Activated CD4-positive, alpha-beta T cell treated with anti-CD3 and anti-CD28 coated beads for 36 hours (primary cell): ENCODE measurements at places on chromosomes 7 and 10. TPM values are rescaled to one million over a fixed set of nuclear protein-coding genes. Genes with fewer than 3 reads are reported as not detected.
A peak's percentile ranks its signal among the peaks of the same experiment; 100 is the strongest.

GRCh38 chr10:58665361-58665760 is 152.7 kb downstream of the BICC1 start:
- no peak for DNase-seq

DNA sequence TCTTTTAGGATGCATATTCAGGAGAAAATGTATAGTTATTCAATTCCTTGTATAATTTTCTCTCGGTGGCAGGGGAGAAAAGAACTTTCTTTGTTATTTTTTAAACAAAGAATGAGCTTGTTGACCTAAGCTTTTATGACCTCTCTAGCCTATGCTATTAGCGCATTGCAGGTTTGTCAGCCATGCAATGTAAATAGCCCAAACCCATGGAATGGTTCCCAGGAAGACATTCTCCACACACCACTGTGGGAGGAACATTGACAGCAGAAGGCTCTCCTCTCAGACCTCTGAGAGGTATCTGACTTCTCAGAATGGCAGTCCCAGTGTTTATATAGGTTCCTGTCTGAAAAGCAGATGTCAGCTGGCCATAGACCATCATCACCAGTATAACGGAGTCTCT is 19.6 kb upstream of the AGBL3 start:
- DNase-seq = no peak

DNA sequence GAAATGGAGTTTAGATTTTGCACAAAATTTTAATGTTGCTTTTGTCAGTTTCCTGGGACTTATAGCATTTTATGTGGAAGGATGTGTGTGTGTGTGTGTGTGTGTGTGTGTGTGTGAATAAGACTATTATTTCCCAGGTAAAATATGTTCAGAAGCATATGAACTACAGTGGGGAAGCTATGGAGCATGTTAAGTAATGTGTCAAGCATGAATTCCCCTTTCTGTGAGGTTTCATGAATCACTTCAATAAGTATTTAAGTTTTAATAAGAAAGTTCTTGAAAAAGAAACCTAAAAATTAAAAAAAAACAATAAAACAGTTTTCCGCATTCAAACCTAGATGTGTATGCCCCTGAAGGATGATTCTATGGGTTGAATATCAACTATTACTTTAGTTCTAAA is 693 bp downstream of the CREB5 start:
- no peak for DNase-seq

DNA sequence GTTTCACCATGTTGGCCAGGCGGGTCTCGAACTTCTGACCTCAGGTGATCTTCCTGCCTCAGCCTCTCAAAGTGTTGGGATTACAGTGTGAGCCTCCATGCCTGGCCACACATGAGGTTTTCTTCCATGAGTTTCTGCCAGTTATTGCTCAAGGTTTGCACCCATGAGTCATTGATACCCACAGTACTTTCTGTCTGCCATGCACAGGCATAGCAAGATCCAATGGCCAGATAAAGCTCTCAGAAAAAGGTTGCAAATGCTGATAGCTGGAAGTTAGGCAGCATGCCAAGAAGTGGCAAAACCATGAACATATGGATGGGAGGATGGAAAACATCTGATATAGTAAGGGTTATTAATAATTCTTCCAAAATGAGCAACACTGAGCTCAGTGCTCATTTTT is 298.7 kb upstream of the NRG3 start:
- DNase-seq = no peak

DNA sequence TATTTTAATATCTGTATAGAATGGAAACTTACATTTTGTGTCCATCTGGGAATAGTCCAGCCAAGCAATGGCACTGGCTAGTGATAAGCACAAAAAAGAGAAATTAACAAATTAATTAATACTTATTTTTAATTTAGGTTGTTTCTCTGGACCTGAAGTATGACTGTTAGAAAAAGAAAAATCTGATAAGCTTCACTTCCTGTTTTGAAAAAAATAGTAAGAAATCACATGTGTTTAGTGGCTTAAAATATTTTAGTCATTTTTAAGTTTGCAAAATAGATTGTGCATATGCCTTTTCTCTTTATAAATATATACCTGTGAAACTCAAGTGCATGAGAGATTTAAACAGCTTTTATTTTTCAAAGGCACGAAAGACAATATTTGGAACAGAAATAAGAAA is 50.1 kb upstream of the CREB5 start:
- DNase-seq = no peak

GRCh38 chr10:73926152-73926764 is 15.3 kb downstream of the PLAU start:
- DNase-seq = no peak

- DNase-seq = no peak
Measured at GRCh38 chr10:127300868-127301321, 104.5 kb upstream of the INSYN2A start.

- no peak for DNase-seq
Measured at GRCh38 chr7:92075455-92076158, 58.7 kb downstream of the CYP51A1 start.

- DNase-seq = no peak
Measured at GRCh38 chr10:121079226-121079625, 228.1 kb downstream of the WDR11 start.

DNA sequence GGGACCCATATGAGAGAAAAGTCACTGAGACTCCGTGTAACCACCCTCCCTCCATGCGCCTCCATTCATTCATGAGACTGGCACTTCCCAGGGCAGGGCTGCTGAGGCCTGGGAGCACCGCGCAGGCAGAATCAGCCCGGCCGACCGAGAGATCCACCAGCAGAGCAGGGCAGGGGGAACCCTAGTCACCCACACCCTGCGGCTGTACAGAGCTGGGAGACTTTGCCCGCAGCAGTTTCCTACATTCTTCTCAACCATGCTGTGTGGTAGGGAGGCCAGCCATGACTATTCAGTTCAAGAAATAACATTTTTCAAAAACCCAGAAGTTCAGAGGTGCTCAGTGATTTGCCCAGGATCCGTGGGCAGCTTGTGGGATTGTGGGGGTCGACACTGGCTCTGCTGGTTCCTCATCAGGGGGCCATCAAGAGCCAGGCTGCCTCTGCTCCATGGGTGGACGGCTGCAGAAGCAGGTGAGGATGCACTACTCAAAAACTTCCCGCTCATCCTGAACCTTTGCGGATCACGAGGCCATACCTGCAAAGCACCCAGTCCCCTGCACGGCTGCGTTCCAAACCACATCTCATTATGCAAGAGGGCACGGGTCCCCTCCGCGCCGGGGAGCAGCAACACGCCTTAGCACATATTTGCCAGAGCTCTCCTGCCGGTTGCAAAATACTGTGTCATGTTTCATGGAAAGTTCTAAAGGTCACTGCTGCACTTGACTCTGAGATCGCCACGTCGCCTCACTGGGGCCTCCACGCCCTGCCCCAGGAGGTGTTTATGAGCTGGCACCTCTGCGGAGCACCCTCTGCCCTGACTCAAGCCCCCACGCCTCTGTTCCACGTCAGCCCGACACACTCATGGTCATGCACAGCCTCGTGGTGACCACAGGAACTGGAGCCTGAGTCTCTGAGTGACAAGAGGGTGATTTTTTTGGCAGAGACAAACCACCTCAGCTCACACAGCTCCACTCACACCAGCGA is 132.0 kb downstream of the PRKAG2 start:
- peak; percentile 69 for DNase-seq

DNA sequence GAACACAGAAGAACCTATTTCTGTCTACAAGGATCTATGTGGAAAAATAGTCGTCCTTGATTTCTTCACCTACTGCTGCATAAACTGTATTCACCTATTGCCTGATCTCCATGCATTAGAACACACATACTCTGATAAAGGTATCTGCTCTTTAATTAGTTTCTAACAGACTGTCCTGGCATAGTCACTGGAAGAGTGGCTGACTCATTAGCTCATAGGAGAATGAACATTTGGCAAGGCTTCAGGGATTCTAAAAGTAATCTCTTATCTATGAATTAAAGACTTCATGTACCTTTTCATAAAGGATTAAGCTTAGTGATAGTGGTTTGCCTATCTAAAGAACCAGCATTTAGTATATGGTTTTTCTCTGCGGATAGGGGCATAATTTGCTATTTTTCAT is 4.1 kb downstream of the NHLRC2 start:
- no peak for DNase-seq

GRCh38 chr7:35521941-35522340 is 173.0 kb downstream of the HERPUD2 start:
- DNase-seq = no peak

GRCh38 chr7:31872545-31873370 is 185.7 kb downstream of the PPP1R17 start:
- DNase-seq = no peak

- DNase-seq = no peak
Measured at GRCh38 chr7:149864751-149865150, 9.0 kb upstream of the ATP6V0E2 start.

GRCh38 chr10:98419469-98420261 is 4.7 kb upstream of the PYROXD2 start:
- DNase-seq = no peak

DNA sequence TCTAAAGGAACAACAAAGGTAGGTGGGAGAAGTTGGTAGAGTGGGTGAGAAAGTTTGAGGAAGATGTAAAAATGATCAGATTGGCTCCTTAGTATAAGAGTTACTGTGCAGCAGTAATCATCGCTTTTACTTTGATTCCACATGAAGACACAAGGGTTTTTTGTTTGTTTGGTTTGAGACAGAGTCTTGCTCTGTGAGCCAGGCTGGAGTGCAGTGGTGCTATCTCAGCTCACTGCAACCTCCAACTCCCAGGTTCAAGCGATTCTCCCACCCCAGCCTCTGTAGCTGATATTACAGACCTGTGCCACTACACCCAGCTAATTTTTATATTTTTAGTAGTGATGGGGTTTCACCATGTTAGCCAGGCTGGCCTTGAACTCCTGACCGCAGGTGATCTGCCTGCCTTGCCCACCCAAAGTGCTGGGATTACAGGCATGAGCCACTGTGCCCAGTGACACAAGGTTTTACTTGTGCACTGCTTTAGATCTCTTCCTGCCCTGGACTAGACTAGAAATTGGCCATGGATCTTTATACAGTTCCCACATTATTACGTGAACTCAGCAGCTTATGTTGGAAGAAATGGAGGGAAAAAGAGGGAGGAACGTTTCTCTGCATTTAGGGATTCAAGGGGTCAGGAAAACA is 10.7 kb downstream of the LUC7L2 start:
- no peak for DNase-seq

DNA sequence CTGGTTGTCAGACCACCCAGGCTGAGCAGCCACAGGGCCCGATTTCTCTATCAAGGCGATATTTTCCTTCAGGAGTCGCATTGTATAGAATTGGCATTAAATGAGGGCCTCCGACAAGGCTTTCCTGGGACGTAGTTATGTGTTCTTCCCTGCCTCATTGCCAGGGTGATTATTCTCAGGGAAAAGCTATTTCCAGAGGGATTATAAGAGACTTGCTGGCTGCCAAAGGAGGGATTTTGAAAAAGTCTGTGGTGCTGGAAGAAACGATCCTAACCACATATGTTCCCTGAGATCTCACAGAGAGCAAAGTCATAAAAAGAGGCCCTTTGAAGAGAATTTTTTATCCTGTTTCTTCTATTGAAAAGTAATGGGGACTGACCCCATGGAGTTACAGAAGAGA is 27.7 kb upstream of the SDHAF3 start:
- no peak for DNase-seq

DNA sequence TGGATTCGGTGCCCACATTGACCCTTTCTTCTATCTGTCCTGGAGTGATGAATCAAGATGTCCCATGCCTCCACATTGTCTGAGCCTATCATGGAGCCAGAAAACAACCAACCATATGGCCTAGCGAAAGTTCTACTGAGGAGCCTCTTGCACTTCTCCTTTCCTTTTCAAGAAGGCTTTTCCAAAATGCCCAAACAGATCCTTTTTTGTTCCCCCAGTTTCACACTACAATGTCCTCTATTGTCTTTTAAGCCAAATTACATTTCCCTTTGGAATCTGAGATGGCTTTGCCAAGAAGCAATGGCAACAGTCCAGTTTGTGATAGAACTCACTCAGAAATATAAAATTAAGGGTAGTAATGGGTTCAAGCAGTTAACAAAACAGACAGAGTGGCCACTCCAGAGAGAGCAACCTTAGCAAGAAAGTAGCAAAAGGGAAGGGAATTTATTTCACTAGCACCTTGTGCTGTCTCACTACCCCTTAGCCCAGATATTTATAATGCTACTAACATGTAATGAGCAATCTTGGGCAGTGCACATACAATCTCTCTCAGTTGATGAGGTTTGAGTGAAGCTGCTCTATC is 194.6 kb upstream of the PDE1C start:
- no peak for DNase-seq

- no peak for DNase-seq
Measured at GRCh38 chr7:50712252-50713122, 70.2 kb downstream of the GRB10 start.

DNA sequence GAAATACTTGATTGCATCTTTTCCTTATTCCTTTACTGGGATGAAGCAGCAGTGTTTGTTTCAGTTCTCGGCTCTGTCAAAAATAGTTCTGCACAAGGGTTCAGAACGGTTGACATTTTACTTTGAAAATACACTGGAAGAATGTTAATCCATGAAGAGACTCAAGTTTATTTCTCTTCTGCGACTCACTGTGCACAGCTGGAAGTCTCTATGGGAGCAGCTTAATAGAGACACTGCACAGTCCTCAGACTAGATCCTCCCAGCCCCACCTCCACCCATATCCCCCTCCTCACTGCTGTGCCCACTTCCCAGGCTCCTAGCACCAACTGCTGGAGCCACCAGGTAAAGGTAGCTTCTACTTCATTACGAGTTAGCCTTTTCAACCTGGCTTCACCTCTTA is 517.8 kb downstream of the GRID1 start:
- no peak for DNase-seq

- no peak for DNase-seq
Measured at GRCh38 chr10:83736008-83736407, 403.3 kb upstream of the GHITM start.

DNA sequence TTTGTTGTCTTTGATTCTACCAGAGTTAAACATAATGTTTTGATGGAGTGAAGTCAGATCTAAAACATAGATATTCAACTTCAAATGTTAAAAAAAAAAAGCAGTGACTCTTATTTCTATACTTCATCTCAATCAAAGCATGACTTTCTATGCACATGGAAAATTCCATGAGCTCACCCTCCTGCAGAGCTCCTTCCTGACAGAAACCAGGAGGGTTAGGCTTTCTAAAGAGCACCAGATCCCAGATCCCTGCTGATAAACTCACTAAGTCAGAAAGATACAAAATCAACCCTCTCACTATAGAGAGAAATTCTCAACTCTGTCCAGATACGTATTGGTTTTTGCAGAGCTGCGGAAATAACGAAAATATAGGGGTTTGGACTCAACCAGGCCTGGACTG is 122.6 kb downstream of the FAM107B start:
- DNase-seq = no peak

FGFR2 gene
- total RNA-seq = not detected

PHYHIPL gene
- total RNA-seq = not detected

PAPOLB gene
- not detected for total RNA-seq

IL6 gene
- 4.5 TPM for total RNA-seq

GALNT17 gene
- total RNA-seq = not detected

CPN1 gene
- total RNA-seq = not detected

PPP1R3A gene
- total RNA-seq = not detected
